ENCODE measurements at places on chromosomes 7 and 10. TPM values are rescaled to one million over a fixed set of nuclear protein-coding genes. Genes with fewer than 3 reads are reported as not detected.

- no peak overlapping the region for H3K4me3 ChIP-seq
- DNase-seq, result no peak
- peaks cover 15% of the 10 kb centered on the region for H3K4me1 ChIP-seq
- H3K36me3 ChIP-seq, result no peaks in the 10 kb centered on the region
These were observed 3.2 kb upstream of the DGKB start for GRCh38 chr7:14905764-14906163.

DNA sequence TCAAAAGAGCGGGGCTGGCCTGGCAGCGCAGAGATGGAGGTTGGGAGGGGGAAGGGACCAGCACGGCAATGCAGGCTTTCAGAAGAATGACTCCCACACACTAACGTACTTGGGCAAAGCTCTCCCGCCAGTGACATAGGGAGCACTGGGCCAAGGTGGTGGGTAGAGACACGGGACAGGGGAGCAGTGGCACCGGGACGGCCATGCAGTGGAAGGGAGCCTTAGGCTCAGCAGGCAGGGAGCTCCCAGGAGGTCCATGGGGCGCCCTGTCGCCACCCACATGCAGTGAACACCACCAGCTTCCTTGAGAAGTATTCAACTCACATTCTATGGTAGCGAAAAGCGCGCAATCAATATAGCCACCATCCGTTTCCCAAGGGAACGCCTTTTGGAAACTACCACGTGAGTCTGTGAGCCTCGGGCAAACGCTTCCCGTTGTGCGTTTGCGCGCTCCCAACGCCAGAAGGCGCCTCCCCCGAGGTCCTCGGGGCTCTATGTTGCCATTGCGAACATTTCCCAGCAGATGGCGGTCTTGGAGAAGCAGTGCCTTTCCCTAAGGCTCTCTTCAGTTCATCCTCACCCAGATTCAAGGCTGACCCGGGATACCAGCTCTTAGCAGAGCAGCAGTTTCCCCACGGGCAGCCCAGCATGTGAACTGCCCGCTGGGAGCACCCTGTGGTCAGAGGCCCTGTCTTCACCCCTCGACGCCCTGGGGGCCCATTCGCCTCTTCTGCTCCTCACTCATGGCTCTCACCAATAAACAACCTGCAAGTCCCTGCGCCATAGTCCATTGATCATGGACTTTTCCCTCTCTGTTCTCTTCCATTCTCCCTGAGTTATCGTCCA, 16.4 kb upstream of the OPALIN start:
- H3K4me1 ChIP-seq, result peaks cover 12% of the 10 kb centered on the region
- peaks cover 7% of the 10 kb centered on the region for H3K27me3 ChIP-seq
- no peaks in the 10 kb centered on the region for H3K36me3 ChIP-seq
- DNase-seq, result peak; percentile 91

DNA sequence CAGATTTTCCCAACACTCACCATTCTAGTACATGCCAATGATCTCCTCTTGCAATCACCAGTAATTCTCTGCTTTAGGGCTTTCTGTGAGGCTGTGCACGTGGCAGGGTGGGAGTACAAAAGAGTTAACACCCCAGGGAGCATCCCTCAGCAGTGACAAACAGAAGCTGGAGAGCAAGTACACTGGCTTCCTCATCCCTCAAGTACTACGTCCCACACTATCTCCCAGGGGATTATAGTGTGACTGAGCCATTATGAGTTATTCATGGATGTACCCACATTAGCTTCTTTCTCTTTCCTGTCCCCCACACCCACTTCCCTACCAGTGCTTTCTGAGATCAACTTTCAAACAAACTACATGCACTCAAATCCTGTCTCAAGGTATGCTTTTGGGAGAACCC, 1216.5 kb upstream of the AUTS2 start:
- H3K36me3 ChIP-seq, result no peaks in the 10 kb centered on the region
- H3K27ac ChIP-seq, result no peak overlapping the region
- H3K4me3 ChIP-seq, result no peak overlapping the region
- no peaks in the 10 kb centered on the region for H3K27me3 ChIP-seq
- no peak for DNase-seq

DNA sequence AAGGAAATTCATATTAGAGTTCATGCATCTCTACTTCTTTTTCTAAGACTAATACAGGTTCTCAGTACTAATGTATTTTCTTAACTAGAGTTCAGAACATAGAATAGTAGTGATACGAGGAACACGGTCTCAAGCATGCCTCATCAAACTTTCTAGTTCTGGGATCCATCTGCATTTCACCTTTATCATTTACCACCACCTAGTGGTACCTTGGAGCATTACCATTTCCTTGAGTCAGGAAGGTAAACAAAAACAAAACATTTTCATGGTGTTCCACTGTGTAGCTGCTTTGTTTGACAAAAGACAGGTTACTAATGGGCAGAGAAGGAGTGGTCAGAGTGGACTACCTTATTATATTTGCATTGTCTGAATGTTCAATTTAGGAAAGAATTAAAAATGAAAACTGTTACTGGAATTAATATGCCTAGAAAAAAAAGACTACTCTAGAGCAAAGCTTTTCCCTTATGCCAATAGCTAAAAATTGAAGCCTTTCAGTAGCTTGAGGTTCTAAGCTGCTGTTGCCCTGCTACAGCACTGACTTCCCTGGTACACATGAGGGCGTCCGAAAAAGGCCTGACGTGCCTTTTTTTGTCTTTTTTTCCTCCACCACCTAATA, 44.5 kb downstream of the STARD3NL start:
- H3K36me3 ChIP-seq, result peaks cover 55% of the 10 kb centered on the region
- H3K4me1 ChIP-seq, result no peaks in the 10 kb centered on the region
- H3K27ac ChIP-seq, result no peak overlapping the region
- no peaks in the 10 kb centered on the region for H3K27me3 ChIP-seq
- H3K4me3 ChIP-seq, result no peak overlapping the region
- DNase-seq, result peak; percentile 75

GRCh38 chr7:40570223-40570622, 435.4 kb downstream of the SUGCT start:
- H3K36me3 ChIP-seq, result no peaks in the 10 kb centered on the region
- H3K4me1 ChIP-seq, result peaks cover 5% of the 10 kb centered on the region
- no peak overlapping the region for H3K4me3 ChIP-seq
- H3K27me3 ChIP-seq, result no peaks in the 10 kb centered on the region
- DNase-seq, result no peak

GRCh38 chr10:97547962-97548361, 24.6 kb upstream of the ANKRD2 start:
- H3K4me3 ChIP-seq, result no peak overlapping the region
- H3K27ac ChIP-seq, result no peak overlapping the region
- H3K4me1 ChIP-seq, result peaks cover 14% of the 10 kb centered on the region
- H3K27me3 ChIP-seq, result no peaks in the 10 kb centered on the region
- no peaks in the 10 kb centered on the region for H3K36me3 ChIP-seq

DNA sequence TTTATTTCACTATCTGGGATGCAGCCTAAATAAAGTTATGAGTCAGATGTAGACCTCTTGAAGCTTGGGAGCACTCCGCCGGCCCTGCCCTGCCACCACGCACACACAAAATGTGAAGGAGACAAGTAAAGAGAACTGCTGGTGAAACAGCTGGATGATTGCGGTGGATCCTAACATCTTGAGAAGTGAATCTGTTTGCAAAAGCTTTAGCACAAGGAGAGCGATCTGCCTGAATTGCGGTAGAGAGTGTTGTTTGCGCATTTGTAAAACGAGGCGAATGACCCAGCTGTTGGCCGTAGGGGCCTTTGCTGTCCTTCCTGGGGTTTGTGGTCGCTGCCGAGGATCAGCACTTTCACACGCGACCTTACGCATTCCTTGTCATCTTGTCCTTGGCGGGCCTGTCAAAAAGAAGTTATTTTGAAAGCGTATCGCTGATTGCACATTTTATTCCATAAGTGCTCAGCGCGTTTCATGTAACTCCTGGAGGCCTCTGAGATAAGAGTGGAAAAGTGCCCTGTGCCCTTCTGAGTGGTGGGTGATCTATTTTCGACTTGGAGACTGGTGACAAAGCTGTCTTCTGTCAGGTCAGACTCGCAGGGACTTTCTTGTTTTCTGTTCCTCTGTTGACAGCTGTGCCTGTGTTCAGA, 40.8 kb downstream of the RBM20 start:
- no peaks in the 10 kb centered on the region for H3K27me3 ChIP-seq
- H3K4me3 ChIP-seq, result no peak overlapping the region
- H3K27ac ChIP-seq, result peak overlapping the region; percentile 93
- no peaks in the 10 kb centered on the region for H3K36me3 ChIP-seq

TNS3 gene
- total RNA-seq, result 120 TPM

TAS2R5 gene
- total RNA-seq, result 1.2 TPM
